ENCODE measurements at places on chromosomes 1 and 21. TPM values are rescaled to one million over a fixed set of nuclear protein-coding genes. Genes with fewer than 3 reads are reported as not detected.

GRCh38 chr1:186655876-186656275, 24.3 kb downstream of the PTGS2 start:
- no peak for DNase-seq

DNA sequence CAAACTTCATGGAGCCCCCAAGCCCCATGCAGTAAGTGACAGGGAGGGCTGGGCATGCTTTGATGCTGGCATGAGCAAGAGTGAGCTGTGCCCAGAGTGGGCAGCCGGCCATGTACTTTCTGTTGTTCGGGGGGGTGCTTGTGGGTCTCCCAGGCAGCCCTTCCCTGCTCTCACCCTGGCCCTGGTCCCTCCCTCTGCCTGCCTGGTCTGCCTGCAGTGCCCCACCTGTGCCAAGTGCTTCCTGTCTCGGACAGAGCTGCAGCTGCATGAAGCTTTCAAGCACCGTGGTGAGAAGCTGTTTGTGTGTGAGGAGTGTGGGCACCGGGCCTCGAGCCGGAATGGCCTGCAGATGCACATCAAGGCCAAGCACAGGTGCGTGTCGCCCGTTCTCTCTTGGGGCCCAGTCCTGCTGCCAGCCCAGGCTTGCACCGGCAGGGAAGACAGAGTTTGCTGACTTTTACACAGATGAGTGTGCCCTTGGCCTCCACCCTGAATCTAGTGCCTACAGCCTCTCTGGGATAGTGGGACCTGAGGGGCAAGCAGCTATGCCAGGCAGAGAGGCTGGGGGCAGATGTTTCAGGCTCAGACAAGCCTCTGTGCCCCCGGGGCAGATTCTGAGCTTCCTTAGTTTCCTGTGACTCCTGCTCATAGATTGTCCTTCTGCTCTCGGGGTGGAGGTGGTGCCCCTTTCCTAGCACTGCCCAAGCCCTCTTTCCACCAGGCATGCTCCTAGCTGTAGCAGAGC, 7.6 kb downstream of the ZBTB48 start:
- DNase-seq: no peak

- DNase-seq: no peak
Observed at GRCh38 chr1:248816042-248816851, 9.5 kb downstream of the SH3BP5L start.

DNA sequence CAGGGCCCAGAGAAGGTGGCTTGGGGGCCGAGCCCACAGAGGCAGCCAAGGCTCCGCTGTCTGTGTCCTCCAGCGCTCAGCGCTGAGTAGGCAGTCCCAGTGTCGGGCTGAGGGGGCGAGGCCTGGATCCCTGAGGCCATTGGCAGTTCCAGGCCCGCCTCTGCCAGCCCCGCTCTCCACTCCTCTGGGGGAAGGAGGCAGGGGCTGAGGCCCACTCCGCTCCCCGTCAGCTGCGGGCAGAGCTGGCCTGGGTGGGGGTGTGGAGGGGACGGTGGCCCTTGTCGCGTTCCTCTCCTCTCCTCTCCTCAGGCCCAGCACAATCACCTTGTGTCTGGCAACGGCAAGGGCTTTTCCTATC, 132.8 kb downstream of the CASZ1 start:
- no peak for DNase-seq

Gene ASPM
- total RNA-seq: 18.2 TPM

GRCh38 chr1:221315330-221315729, 426.6 kb downstream of the DUSP10 start:
- DNase-seq: no peak

- no peak for DNase-seq
Observed at GRCh38 chr1:181356505-181357340, 126.6 kb upstream of the CACNA1E start.

DNA sequence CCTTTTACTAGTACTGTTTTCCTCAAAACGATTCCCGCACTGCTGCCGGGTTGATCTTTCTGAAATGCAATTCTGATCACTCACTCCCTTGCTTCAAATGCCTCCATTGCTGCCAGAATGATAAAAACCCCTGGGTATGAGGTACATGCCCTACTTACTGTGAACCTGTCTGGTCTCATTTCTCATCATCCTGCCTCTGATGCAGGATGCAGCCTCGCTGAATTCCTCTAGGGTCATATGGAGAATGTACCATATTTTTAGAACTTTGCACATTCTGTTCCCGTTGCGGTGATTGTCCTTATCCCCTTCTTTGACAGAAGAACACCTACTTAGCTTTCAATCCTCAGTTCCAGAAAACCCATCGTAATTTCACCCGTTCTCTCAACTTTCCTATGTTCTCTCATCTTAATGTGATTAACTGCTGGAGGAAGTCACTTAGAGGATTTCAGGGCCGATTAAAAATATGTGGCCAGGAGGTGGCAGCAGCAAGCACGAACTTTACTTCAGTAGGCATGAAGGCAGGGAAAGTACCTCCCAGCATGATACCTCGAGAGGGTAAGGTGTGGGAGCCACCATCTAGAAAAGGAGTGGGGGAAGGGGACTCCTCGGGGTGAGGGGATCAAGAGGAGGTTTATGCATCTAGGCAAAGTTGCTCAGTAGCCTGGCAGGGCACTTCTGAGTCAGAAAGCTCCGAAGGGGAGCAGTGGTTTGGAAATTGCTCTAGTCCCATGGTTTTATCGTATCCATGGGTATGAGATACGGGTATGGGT, 361.5 kb upstream of the ZP4 start:
- peak; percentile 53 for DNase-seq

Gene APOBEC4
- not detected for total RNA-seq

Gene KIAA1614
- not detected for total RNA-seq

Gene SYNC
- 20.2 TPM for total RNA-seq

DNA sequence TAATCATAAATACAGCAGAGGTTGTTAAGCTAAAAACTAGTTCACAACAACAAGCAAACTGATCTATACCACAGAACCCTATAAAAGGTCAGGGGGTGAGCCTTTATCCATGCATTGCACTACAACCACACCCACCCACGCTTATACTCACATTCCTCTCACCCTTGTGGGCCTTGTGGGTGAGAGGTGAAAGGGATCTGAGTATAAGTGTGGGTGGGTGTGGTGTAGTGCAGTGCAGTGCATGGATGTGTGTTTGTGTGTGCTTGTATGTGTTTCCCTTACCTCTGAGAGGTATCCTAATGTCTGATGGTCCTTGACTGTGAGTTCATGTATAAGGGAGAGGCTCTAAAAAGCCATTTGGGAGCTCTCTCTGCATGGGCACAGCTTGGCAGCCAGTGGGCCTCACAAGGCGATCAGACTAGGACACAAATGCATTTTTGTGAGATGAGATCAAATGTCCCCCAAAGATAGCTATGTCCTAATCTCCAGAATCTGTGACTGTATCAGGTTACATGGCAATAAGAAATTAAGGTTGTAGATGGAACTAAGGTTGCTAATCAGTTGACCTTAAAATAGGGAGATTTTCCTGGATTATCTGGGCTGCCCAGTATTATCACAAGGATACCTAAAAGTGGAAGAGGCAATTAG, 95.5 kb upstream of the DPT start:
- DNase-seq: no peak

- DNase-seq: no peak
Observed at GRCh38 chr1:151373196-151373595, 691 bp upstream of the SELENBP1 start.

- DNase-seq: no peak
Observed at GRCh38 chr1:206836111-206836510, 29.3 kb upstream of the IL20 start.

Gene SPRR2B
- total RNA-seq: not detected

GRCh38 chr21:41920476-41920875, 33.3 kb downstream of the C2CD2 start:
- DNase-seq: no peak

DNA sequence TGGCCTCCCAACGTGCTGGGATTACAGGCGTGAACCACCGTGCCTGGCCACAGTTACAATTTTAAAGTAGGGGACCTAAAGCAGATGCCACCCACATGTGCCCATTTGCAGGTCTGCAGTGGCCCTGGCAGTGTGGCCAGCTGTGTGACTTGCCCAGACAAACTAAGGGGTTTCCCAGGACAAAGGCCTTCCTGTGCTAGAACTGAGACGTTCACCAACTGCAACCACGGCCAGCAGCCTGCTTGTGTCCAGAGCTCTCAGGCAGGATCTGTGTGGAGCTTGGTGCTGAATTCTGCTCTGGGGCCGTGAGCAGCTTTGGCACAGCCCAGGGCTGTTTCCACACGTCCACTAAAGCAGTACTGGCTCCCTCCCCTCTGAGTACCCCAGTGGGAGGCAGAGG, 10.6 kb upstream of the PTTG1IP start:
- no peak for DNase-seq

DNA sequence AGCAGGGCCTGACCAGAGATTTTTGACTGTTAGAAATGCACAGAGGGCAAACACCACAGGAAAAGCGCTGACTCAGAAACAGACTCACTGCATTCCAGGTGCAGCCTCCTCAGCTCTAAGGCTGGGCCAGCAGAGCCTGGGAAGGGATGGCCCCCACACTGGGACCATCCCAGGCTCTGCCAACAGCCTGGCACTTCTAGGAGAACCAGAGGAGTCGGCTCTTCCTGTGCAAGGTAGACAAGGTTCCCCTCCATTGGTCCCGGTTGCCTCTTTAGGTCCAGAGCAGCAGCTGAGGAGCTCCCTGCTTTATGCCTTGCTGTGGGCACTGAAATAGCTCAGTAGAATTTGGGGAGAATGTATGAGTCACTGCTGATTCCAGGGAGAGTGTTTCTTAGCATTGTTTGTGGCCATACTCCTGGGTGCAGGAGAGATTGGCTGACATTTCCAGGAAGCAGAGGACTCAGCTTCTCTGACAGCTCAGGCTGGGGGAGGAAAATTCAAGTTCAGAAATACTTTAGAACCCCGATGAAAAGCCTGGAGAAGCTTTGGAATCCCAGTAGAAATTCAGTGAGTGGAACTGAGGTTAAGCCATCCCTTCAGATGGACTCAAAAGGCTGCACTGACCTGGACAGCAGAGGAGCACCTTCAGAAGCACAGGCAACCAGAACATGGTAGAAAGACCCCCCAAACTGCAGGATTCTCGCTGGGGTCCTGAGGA, 19.7 kb downstream of the PRAMEF1 start:
- DNase-seq: peak; percentile 27

GRCh38 chr1:41495210-41495948, 10.9 kb upstream of the EDN2 start:
- peak; percentile 54 for DNase-seq

Gene REN
- not detected for total RNA-seq

DNA sequence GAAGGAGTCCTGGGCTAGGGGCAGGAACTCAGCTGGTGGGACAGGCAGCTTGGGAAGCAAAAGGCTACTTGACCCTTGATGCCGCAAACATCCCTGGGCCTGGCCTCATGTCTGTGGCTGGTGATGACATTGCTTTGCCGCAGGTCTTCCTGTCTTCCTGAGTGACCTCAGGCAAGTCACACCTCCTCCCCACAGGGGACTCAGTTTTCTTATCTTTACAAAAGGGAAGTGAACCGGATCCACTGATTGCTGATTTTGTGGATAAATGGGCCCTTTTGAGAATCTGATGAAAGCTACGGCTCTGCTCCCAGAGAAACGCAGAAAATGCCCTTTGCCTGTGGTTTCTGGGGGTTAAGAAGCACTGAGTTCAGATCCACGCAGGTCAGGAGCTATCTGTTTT, 20.7 kb downstream of the PLOD1 start:
- DNase-seq: no peak

- DNase-seq: no peak
Observed at GRCh38 chr1:47184090-47184821, 5.6 kb downstream of the PDZK1IP1 start.

- DNase-seq: no peak
Observed at GRCh38 chr1:25442178-25442577, 11.5 kb downstream of the MACO1 start.

Gene IPO9
- 18.0 TPM for total RNA-seq

Gene HES3
- not detected for total RNA-seq

DNA sequence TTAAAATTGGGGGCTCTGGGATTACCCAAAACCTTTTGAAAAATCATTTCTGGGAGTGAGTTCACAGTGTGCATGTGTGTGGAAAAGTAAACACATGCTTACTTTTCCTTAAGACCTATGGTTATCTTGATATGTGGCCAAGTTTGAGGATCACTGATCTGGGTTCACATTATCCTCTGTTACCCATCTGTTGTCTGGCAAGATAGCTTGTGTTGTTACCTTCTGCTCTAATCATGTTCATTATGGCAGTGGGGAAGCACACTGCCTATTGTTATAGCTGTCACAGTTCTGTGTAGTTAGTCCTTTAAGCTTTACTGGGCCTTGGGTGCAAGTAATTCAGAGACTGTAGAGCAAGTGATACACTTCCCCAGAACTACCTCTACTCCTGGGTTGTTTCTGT, 5.0 kb downstream of the CTBS start:
- DNase-seq: no peak

Gene OR2W3
- not detected for total RNA-seq

DNA sequence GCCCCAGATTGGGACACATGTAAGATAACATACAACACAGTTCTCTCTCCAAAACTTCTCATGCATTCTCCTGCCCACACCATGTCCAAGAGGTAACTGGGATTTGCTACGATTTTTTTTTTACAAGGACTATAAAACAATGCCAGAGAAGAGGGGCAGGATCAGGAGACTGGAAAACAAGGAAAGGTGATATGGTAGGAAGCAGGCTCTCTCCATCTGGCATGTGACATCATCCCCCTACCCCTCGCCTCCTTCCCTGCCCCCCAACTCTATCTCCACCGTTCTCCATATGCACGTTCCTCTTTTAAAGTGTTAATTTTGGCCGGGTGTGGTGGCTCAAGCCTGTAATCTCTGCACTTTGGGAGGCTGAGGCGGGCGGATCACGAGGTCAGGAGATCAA, 20.7 kb downstream of the OLIG2 start:
- no peak for DNase-seq

- no peak for DNase-seq
Observed at GRCh38 chr1:24909388-24909898, 20.6 kb downstream of the RUNX3 start.

Gene TFF2
- not detected for total RNA-seq

Gene RIMKLA
- 1.0 TPM for total RNA-seq

Gene SMIM1
- not detected for total RNA-seq

Gene OSCP1
- total RNA-seq: 8.4 TPM

DNA sequence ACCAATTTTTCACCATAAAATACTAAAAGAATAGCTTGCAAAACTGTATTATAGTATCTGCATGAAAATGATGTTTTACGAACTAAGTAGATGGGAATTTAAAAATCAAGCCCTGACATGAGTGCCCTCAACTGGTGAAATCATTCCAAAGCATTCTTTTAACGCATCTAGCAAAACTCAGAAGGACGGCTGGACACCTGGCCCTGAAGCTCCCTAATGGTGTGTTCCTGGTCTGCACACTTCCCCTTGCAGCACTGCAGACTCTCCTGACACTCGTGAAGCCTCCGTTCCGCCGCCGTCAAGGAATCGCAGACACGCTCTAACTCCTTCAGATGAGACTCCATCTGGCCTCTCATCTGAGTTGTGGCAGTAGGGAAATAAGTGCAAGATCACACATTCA, 39.9 kb downstream of the ODF2L start:
- DNase-seq: no peak
